ENCODE measurements at places on chromosomes 3 and 15.

GRCh38 chr3:169911272-169911671 lies at the start of gene SAMD7:
TSS of gene SAMD7 (plus strand) at chr3:169911572. CDS start at chr3:169919499, 7,927 bp downstream.
- no peak for DNase-seq

DNA sequence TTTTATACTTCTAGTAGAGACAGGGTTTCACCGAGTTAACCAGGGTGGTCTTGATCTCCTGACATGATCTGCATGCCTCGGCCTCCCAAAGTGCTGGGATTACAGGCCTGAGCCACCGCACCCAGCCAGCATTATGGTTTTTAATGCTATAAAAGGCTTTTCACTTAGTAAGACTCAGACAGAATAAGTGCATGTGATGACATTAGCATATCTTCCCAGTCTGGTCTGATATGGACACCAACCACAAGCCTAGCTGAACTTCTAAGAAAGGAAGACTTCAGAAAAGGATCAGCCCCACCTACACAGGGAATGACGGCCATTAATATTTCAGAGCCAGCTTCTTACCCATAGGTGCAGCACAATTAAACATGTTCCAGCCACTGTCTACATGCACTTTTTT lies 27.0 kb downstream of the GRK7 start:
- no peak for DNase-seq

- no peak for DNase-seq
These were observed 12.8 kb upstream of the SHC4 start for GRCh38 chr15:48976444-48977088.

GRCh38 chr15:100721758-100722550 lies 119.6 kb downstream of the ASB7 start:
- no peak for DNase-seq

GRCh38 chr3:127547761-127548605 lies 42.5 kb downstream of the TPRA1 start:
- peak; percentile 34 for DNase-seq

- no peak for DNase-seq
These were observed 36.9 kb downstream of the SLC28A2 start for GRCh38 chr15:45288947-45289346.

DNA sequence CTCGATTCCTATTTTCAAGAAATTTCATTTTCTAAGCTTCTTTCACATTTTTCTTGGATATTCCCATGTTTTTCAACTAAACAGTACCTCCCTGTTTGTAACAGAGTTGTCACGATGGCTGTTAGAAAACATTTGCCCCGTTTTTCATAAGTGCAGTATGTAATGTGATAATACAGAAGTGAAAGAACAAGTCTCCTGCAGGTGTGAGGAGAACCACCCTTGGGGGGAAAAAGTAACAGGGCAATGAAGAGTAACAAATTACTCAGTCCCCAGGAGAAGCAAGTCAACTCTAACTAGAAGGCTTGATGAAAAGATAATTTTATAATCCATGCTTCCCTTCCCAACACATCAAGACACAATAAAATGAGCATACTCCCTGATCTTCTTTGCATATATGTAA lies 493.3 kb downstream of the FOXP1 start:
- no peak for DNase-seq

GRCh38 chr15:40043927-40044716 lies 5.1 kb upstream of the SRP14 start:
- DNase-seq: no peak

DNA sequence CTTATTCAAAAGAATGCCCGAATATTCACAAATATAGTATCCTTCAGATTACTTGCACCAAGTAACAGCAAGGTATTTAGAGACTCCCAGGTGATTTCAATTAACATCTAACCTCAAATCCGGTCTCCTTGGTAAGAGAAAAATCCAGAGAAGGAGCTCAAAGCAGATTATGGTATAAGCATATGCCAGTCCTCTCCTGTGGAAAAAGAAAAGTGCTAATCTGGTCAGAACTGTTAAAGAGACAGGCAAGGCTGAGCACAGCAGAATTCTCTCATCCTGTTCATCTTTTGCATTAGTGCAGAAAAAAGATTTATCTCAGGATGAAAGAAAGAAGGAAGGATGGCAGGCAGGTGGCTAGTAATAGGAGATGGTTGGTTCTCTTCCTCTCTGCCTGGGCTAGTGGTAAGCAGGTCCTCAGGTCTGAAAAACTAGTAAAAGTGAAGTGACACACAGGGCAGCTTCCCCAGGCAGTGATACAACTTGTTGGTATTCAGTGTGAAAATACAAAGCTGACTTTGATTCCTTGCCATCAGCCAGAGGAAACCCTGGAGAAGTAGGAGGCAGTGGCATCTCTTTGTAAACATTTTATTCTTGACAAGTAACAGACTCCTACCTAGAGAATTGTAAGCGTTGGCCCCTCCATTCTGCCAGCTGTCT lies 14.2 kb downstream of the ATXN7 start:
- DNase-seq: no peak

DNA sequence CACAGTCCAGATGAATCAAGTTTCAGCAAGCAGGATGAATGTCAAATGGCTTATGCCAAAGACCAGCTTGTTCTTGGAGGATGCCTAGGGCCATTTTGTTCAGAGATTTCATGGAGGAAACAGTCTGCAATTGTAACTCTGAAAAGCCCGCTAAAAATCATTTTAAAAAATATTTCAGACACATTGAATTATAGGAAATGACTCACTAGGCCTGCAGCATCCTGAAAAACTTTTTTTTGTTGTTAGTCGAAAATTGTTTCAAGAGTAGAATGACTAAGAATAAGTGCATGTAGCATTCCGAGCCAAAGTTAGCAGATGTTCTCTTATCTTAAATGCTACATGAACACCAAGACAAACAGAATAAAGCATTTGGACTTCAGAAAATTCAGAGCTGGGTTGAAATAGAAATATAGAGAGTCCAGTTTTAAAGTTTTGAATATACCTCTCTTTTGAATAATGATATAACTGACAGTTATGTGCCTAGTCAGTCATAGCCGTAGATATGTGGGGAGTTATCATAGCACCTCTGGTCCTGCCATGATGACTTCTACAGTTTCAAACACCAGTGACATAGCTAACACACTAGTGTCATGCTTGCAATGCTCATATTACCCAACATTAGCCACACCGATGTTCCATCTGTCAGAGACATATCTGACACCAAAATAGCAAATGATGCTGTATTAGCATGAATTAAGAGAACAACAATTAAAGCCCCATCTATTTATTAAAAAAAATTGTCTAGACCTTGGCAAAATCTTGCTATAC lies 1462.8 kb upstream of the GBE1 start:
- no peak for DNase-seq

GRCh38 chr3:2526926-2527325 lies 428.3 kb downstream of the CNTN4 start:
- no peak for DNase-seq

GRCh38 chr15:39728845-39729244 lies 53.8 kb downstream of the FSIP1 start:
- no peak for DNase-seq

GRCh38 chr3:81352867-81353266 lies 408.6 kb downstream of the GBE1 start:
- DNase-seq: peak; percentile 15
